ENCODE measurements at places on chromosomes 2 and 18. TPM values are rescaled to one million over a fixed set of nuclear protein-coding genes. Genes with fewer than 3 reads are reported as not detected.

DNA sequence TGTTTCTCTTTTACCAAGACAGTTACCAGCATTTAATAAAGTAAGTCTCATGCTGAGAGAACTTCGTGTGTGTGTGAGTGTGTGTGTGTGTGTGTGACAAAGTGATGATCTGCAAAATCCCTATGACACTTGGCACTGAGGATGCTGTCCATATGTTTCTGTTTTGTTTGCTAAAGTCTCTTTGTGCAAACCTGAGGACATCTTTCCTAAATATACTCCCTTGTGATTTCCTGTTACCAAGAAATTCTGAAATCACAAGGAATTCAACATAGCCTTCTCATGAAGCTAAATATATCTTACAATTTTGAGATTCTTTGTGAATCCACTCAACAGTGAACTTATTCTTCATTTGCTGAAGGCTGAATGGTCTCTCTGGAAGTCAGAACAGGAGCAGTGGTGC is 1359.7 kb upstream of the NRXN1 start:
- no peak for DNase-seq

- DNase-seq, result peak; percentile 11
Measured at GRCh38 chr2:96207774-96208142, 869 bp downstream of the STARD7 start.

DNA sequence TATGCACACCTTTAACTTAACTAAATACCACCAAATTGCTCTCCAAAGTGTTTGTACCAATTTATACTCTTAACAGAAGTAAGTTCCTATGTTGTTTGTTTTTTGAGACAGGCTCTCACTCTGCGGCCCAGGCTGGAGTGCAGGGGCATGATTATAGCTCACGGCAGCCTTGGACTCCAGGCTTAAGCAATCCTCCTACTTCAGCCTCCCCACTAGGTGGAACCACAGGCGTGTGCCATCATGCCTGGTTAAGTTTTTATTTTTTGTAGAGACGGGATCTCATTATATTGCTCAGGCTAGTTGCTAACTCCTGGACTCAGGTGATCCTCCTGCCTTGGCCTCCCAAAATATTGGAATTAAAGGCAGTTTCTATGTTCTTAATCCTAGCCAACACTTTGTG is 13.1 kb upstream of the NAB1 start:
- DNase-seq, result no peak

- DNase-seq, result no peak
Measured at GRCh38 chr2:10658914-10659257, 30.9 kb downstream of the NOL10 start.

GPR35 gene
- total RNA-seq, result 0.09 TPM

GPR75 gene
- total RNA-seq, result 2.4 TPM

GRCh38 chr2:46657042-46657504 is 177.7 kb downstream of the TMEM247 start:
- peak; percentile 95 for DNase-seq

GRCh38 chr2:33272001-33272400 is 204.4 kb upstream of the RASGRP3 start:
- DNase-seq, result peak; percentile 30

SCYGR8 gene
- not detected for total RNA-seq

RBM43 gene
- 11.9 TPM for total RNA-seq

DNA sequence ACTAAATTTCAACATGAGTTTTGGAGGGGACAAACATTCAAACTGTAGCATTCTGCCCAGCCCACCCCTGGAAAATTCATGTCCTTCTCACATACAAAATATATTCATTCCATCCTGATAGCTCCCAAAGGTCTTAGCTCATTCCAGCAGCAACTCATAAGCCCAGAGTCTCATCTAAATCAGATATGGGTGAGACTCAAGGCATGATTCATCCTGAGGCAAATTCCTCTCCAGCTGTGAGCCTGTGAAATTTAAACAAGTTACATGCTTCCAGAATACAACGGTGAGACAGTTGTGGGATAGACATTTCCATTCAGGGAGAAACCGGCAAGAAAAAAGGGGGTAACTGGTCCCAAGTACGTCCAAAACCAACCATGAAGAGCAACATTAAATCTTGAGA is 43.5 kb upstream of the FAHD2A start:
- peak; percentile 73 for DNase-seq

All from fibroblast of the aortic adventitia (primary cell).